Vagina (tissue), 2 donors: ENCODE measurements at places on chromosomes 13 and 19.
A peak's percentile ranks its signal among the peaks of the same experiment; 100 is the strongest.

GRCh38 chr19:28009696-28010095 lies 1203.3 kb downstream of the UQCRFS1 start:
- H3K4me3 ChIP-seq, result no peak overlapping the region
- no peaks in the 10 kb centered on the region for H3K27me3 ChIP-seq
- no peaks in the 10 kb centered on the region for H3K36me3 ChIP-seq
- peak; percentile 16 for DNase-seq
- no peak overlapping the region for H3K27ac ChIP-seq

DNA sequence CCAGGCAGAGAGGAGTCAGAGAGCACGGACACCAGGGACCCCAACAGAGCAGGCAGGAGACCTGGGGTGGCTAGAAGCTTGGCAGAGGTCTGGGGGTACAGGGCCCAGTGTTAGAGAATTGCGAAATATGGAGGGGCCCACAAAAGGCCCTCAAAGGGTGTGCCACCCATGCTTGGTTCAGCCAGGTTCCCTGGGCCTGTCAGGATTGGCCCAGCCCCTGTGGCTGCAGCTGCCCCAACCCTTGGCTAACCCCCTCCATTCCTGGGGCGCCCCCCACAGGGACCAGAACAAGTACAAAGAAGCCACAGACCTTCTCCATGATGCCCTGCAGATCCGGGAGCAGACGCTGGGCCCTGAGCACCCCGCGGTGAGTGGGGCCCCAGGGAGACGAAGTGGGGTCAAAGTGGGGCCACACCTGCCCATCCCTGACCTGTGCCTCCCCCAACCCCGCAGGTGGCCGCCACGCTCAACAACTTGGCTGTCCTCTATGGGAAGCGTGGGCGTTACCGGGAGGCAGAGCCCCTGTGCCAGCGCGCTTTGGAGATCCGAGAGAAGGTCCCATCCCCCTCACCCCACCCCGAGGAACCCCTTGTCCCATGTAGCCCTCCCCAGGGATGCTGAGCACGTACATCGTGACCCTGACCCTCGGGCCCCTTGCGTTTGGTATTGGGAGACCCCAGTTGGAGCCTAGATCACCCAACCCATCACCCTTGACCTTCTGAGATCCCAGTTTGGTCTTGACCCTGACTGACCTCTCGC lies 8.0 kb downstream of the KLC3 start:
- no peak for DNase-seq
- no peaks in the 10 kb centered on the region for H3K27me3 ChIP-seq
- peaks cover 7% of the 10 kb centered on the region for H3K4me1 ChIP-seq
- H3K4me3 ChIP-seq, result no peak overlapping the region

GRCh38 chr13:81106348-81106747 lies 765.4 kb upstream of the SPRY2 start:
- no peaks in the 10 kb centered on the region for H3K4me1 ChIP-seq
- no peak overlapping the region for H3K27ac ChIP-seq
- no peaks in the 10 kb centered on the region for H3K27me3 ChIP-seq
- no peaks in the 10 kb centered on the region for H3K36me3 ChIP-seq
- no peak overlapping the region for H3K4me3 ChIP-seq
- no peak for DNase-seq

GRCh38 chr19:7670150-7670783 lies 1.4 kb downstream of the RETN start:
- H3K36me3 ChIP-seq, result no peaks in the 10 kb centered on the region
- H3K27me3 ChIP-seq, result no peaks in the 10 kb centered on the region
- no peak for DNase-seq
- H3K27ac ChIP-seq, result no peak overlapping the region
- no peaks in the 10 kb centered on the region for H3K4me1 ChIP-seq
- H3K4me3 ChIP-seq, result no peak overlapping the region

GRCh38 chr13:25249001-25249543 lies 38.2 kb downstream of the MTMR6 start:
- H3K27me3 ChIP-seq, result no peaks in the 10 kb centered on the region
- H3K4me1 ChIP-seq, result no peaks in the 10 kb centered on the region
- peaks cover 12% of the 10 kb centered on the region for H3K36me3 ChIP-seq
- no peak for DNase-seq
- H3K27ac ChIP-seq, result no peak overlapping the region

DNA sequence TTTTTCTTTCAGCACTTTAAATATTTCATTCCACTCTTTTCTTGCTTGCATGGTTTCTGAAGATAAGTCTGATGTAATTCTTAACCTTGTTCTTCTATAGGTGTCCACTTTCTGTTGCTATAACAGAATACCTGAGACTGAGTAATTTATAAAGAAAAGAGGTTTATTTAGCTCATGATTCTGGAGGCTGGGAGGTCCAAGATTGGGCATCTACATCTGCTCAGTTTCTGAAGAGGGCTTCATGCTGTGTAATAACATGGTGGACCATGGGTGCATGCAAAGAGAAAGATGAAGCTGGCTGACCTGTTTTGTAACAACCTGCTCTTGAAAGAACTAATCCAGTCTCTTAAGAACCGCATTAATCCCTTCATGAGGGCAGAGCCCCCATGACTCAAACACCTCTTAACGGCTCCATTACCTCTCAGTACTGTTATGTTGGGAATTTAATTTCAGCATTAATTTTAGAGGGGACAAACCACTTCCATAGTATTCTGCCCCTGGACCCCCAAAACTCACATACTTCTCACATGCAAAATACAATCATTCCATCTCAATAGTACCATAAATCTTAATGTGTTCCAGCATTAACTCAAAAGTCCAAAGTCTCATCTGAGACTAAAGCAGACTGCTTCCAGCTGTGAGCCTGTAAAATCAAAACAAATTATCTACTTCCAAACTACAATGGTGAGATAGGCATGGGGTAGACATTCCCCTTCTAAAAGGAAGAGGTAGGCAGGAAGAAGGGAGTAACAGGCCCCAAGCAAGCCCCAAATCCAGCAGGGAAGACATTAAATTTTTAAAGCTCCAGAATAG lies 9.6 kb upstream of the FGF9 start:
- H3K4me3 ChIP-seq, result no peak overlapping the region
- no peak for DNase-seq
- H3K4me1 ChIP-seq, result no peaks in the 10 kb centered on the region
- no peaks in the 10 kb centered on the region for H3K27me3 ChIP-seq
- H3K36me3 ChIP-seq, result no peaks in the 10 kb centered on the region

DNA sequence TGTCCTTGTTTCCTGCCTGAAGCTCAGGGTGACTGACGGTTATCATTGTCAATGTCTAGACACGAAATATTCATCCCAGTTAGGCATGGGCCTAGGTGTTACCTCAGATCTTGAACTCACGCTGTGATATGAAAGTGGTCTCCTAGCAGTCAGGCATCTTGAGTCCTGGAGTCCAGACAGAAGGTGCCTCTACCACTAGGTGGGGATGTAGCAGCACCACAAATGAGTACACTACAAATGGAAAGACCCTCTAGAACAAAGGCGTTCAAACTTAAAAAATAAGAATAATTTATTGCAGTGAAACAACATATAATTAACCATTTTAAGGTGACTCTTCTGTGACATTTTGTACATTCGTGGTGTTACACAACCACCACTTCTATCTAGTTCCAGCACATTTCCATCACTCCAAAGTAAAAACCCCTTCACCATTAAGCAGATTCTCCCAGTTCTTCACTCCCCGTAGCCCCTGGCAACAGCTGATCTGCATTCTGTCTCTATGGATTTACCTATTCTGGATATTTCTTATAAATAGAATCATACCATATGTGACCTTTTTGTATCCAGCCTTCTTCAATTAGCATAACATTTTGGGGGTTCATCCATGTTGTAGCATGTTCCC lies 11.9 kb upstream of the FRY start:
- no peaks in the 10 kb centered on the region for H3K36me3 ChIP-seq
- peaks cover 4% of the 10 kb centered on the region for H3K4me1 ChIP-seq
- no peaks in the 10 kb centered on the region for H3K27me3 ChIP-seq

DNA sequence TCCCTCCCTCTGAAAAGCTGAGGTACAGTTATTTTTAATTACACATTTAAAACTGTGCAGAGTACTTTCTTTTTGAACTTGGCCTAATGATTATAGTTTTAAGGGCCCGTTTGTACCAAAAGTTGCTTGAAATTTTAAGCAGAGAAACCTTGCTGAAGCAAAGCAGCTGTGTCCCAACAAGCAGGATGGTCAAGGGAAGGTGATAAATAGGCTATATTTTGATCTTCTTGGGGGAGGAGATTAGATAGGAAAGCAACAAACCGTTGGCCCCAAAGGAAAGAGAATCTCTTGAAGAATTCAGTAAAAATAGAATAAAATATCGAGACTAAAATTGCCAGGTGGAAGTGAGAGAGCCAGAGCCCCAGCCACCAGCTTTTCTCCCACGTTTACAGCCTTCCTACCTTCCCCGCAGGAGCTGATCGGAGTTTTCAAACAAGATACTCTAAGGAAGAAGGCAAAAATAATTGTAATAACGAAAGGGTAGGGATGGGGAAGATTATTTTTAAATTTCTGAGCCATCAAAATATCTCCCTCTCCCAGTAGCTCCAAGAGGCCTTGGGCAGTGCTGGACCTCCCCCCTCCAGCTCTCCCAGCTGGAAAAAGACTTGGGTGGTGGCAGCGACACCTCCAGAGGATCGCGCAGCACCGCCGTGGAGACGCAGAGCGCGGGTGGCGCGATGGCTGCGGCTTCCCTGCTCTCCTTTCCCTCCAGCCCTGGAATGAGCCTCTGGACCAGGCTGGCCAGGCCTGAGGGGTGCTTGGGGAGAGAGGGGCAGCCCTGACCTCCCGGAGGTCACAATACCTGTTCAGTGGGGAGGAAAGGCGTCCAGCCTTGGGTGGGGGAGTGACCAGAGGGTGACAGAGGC lies 5.8 kb downstream of the ZIC2 start:
- no peak overlapping the region for H3K4me3 ChIP-seq
- peaks cover 11% of the 10 kb centered on the region for H3K4me1 ChIP-seq
- no peak overlapping the region for H3K27ac ChIP-seq
- no peak for DNase-seq

DNA sequence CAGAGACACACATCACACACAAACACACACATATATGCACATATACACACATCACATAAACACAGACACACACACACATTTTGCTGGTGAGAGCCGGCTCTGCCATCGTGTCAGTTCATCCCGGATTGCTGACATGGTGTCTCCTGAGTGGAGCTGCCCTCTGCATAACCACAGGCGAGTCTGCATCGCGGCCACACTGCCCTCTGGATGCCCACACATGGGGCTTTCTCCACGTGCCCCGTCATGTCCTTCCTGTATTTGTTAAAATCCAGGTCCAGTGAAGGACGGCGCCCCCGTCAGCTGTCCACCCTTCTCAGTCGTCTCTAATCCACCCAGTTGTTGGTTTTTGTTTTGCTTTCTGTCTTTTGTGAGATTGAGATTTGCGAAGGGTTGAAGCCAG lies 52.6 kb upstream of the F7 start:
- H3K36me3 ChIP-seq, result no peaks in the 10 kb centered on the region
- no peak overlapping the region for H3K27ac ChIP-seq
- DNase-seq, result no peak
- H3K4me1 ChIP-seq, result peaks cover 20% of the 10 kb centered on the region
- no peak overlapping the region for H3K4me3 ChIP-seq
- H3K27me3 ChIP-seq, result no peaks in the 10 kb centered on the region

DNA sequence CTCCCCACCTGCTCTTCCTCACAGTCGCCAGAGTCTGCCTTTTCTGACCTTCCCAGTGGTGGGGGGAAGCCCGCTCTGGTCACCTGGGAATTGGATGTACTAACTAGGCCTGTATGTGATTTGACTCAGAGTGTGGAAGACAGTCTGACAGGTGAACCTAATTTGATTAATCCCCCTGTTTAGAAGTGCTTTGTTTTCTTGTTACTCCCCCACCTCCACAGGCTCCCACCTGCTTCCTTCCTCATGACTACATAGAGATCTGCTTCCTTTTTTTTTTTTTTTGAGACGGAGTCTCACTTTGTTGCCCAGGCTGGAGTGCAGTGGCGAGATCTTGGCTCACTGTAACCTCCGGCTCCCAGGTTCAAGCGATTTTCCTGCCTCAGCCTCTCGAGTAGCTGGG lies 44.0 kb downstream of the COG3 start:
- no peak for DNase-seq
- no peaks in the 10 kb centered on the region for H3K27me3 ChIP-seq
- no peak overlapping the region for H3K27ac ChIP-seq
- H3K4me3 ChIP-seq, result no peak overlapping the region

GRCh38 chr13:27644302-27644701 lies 22.6 kb downstream of the POLR1D start:
- H3K4me1 ChIP-seq, result peaks cover 37% of the 10 kb centered on the region
- H3K4me3 ChIP-seq, result no peak overlapping the region
- no peaks in the 10 kb centered on the region for H3K27me3 ChIP-seq
- H3K27ac ChIP-seq, result peak overlapping the region; percentile 25
- H3K36me3 ChIP-seq, result no peaks in the 10 kb centered on the region

DNA sequence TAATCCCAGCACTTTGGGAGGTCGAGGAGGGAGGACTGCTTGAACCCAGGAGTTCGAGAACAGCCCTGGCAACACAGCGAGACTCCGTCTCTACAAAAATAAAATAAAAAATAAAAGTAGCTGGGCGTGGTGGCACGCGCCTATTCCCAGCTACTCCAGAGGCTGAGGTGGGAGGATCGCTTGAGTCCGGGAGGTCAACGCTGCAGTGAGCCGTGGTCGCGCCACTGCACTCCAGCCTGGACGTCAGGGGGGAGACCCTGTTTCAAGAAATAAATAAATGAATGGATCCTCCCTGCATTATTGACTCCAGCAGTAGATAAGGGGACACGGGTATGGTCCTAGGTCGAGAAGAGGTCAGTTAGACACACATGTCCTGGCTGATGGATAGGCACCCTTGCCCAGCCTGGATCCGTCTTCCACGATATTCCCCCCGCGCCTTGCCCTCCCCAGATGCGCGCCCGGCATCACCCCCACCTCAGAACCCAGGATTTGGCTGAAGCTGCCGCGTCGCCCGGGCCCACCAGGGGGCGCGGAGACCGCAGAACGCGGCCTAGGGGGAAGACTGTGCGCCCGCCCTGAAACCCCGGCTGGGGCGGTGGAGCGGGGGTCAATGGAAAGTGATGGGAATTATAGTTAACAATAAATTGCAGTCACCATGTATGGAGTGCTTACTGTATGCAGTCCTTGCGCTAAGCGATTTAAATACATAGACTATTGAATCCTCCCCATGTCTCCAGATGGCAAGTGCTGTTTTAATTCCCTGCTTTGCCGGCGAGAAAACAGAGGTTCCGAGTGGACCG lies 2.1 kb upstream of the HOOK2 start:
- H3K27me3 ChIP-seq, result no peaks in the 10 kb centered on the region
- H3K4me3 ChIP-seq, result peak overlapping the region; percentile 56
- no peak for DNase-seq
- H3K4me1 ChIP-seq, result peaks cover 45% of the 10 kb centered on the region

DNA sequence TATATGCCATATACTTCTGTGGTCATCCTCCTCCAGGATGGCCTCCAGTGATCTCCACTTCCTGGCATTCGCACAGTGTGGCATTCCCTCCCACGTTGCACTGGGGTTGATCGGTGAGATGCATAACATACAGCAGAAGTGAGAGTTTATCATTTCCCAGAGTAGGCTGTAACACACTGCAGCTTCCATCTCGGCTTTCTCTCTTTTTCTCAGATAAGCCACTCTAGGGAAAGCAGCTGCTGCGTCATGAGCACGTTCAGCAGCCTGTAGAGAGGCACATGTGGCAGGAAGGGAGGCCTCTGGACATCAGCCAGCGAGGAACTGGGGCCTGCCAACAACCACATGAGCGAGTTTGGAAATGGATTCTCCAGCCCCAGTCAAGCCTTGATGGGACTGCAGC lies 807.1 kb downstream of the DIAPH3 start:
- no peak overlapping the region for H3K27ac ChIP-seq
- H3K4me1 ChIP-seq, result no peaks in the 10 kb centered on the region
- no peak overlapping the region for H3K4me3 ChIP-seq
- no peak for DNase-seq
- no peaks in the 10 kb centered on the region for H3K27me3 ChIP-seq
